GM12878 (cell line): ENCODE measurements at places on chromosomes 3 and 15. TPM values are rescaled to one million over a fixed set of nuclear protein-coding genes. Genes with fewer than 3 reads are reported as not detected.
A peak's percentile ranks its signal among the peaks of the same experiment; 100 is the strongest.

GRCh38 chr15:70319466-70319865, 221.7 kb upstream of the TLE3 start:
- peak overlapping the region; percentile 48 for H3K27ac ChIP-seq
- peaks cover 44% of the 10 kb centered on the region for H3K4me1 ChIP-seq
- H3K4me3 ChIP-seq = peak overlapping the region; percentile 9; the same call in 1 of the 2 replicates

ADPRH gene
- 24.9 and 26.0 TPM in 2 replicates for total RNA-seq

- H3K27ac ChIP-seq = no peak overlapping the region
- H3K4me3 ChIP-seq = no peak overlapping the region
- no peaks in the 10 kb centered on the region for H3K4me1 ChIP-seq
- no peak for DNase-seq
Measured at GRCh38 chr15:26711445-26711844, 61.4 kb downstream of the GABRB3 start.

GRCh38 chr3:165336786-165337185, 140.6 kb upstream of the SLITRK3 start:
- H3K4me1 ChIP-seq = no peaks in the 10 kb centered on the region
- no peaks in the 10 kb centered on the region for H3K36me3 ChIP-seq
- H3K4me3 ChIP-seq = no peak overlapping the region
- no peak for DNase-seq

GRCh38 chr3:38367779-38368178, 21.2 kb downstream of the XYLB start:
- no peak for DNase-seq
- H3K27me3 ChIP-seq = no peaks in the 10 kb centered on the region
- no peak overlapping the region for H3K27ac ChIP-seq
- no peaks in the 10 kb centered on the region for H3K4me1 ChIP-seq
- no peaks in the 10 kb centered on the region; the same call in 1 of the 2 replicates for H3K36me3 ChIP-seq

GRCh38 chr15:48145923-48146322, 25.1 kb downstream of the SLC24A5 start:
- H3K36me3 ChIP-seq = no peaks in the 10 kb centered on the region
- no peak overlapping the region for H3K27ac ChIP-seq
- no peak overlapping the region for H3K4me3 ChIP-seq
- no peaks in the 10 kb centered on the region for H3K27me3 ChIP-seq
- DNase-seq = no peak

LXN gene
- total RNA-seq = 9.3 and 10.7 TPM in 2 replicates

- H3K27me3 ChIP-seq = no peaks in the 10 kb centered on the region
- H3K4me1 ChIP-seq = no peaks in the 10 kb centered on the region
- no peak for DNase-seq
- no peaks in the 10 kb centered on the region for H3K36me3 ChIP-seq
- H3K4me3 ChIP-seq = no peak overlapping the region
Measured at GRCh38 chr3:55559500-55560423, 72.7 kb upstream of the WNT5A start.

CGNL1 gene
- total RNA-seq = 0.08 and 0.10 TPM in 2 replicates

GRCh38 chr3:129441215-129441614, 1.2 kb downstream of the IFT122 start:
- no peaks in the 10 kb centered on the region for H3K36me3 ChIP-seq
- peak overlapping the region; percentile 76 for H3K4me3 ChIP-seq
- no peaks in the 10 kb centered on the region for H3K27me3 ChIP-seq
- no peak for DNase-seq

- no peaks in the 10 kb centered on the region for H3K27me3 ChIP-seq
- no peak for DNase-seq
- H3K4me3 ChIP-seq = no peak overlapping the region
Measured at GRCh38 chr3:31092748-31093589, 198.5 kb upstream of the GADL1 start.

SERINC4 gene
- 0.13 and 0.15 TPM in 2 replicates for total RNA-seq

- H3K27ac ChIP-seq = no peak overlapping the region
- H3K27me3 ChIP-seq = no peaks in the 10 kb centered on the region
- H3K4me1 ChIP-seq = no peaks in the 10 kb centered on the region
- no peaks in the 10 kb centered on the region for H3K36me3 ChIP-seq
- no peak for DNase-seq
Measured at GRCh38 chr3:55895897-55896566, 408.9 kb upstream of the WNT5A start.

DNA sequence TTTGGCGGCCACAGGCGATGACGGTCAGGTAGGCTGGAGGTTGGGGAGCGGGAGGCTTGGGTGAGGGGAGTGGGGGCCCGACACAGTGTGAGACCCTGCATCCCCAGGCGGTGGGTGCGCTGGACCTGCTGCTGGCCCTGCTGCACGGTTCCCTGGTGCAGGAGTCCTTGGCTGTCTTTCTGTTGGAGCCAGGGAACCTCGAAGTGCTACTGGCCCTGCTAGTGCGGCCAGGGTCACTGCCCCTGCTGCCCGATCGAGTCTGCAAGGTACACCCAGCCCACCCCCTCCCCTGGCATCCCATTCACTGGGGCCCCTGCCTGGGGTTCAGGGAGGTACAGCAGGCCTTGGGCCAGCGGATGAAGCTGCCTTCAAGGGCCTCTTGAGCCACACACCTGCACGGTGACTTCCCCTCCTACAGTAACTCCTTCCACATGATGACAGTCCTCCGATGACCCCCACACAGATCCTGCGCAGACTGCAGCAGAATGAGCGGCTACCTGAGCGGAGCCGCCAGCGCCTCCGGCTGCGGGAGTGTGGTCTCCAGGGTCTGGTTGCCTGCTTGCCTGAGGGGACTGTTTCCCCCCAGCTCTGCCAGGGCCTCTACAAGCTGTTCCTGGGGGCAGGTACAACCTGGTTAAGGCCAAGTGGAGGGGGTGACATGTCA, 19.5 kb downstream of the NBEAL2 start:
- no peak overlapping the region for H3K27ac ChIP-seq
- no peaks in the 10 kb centered on the region for H3K27me3 ChIP-seq
- peaks cover 46% of the 10 kb centered on the region for H3K36me3 ChIP-seq
- DNase-seq = no peak
- no peaks in the 10 kb centered on the region for H3K4me1 ChIP-seq

- H3K27ac ChIP-seq = no peak overlapping the region
- no peaks in the 10 kb centered on the region for H3K4me1 ChIP-seq
- H3K36me3 ChIP-seq = no peaks in the 10 kb centered on the region
Measured at GRCh38 chr3:44674211-44674610, 25.7 kb downstream of the ZNF35 start.

- H3K36me3 ChIP-seq = no peaks in the 10 kb centered on the region
- no peaks in the 10 kb centered on the region for H3K27me3 ChIP-seq
- no peak overlapping the region for H3K4me3 ChIP-seq
Measured at GRCh38 chr15:97470417-97470816, 490.1 kb upstream of the ARRDC4 start.

NR2E3 gene
- total RNA-seq = not detected in 2 replicates

WDR49 gene
- 0.15 TPM in 1 of 2 replicates, not detected in the other for total RNA-seq

SLC22A13 gene
- total RNA-seq = 0.13 TPM in 1 of 2 replicates, not detected in the other

CHRD gene
- 0.32 TPM in 1 of 2 replicates, not detected in the other for total RNA-seq

DNA sequence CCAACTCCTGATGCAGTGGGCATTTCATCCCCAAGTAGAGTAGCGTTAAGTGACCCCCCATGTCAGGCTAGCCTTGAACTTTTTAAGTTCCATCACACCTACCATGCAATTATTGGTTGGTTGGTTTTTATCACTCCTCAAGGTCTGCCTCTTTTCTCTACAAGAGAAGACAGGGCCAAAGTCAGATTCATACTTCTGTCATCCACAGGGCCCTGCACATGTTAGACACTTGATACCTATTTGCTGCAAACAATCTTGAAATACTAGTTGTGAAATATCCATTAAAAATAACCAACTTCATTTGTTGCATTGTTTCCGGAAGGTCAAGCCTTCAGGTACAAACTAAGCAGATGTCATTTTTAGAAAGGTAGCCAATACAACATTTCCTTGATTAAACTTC, 1.2 kb downstream of the CMSS1 start:
- peak overlapping the region; percentile 75 for H3K4me3 ChIP-seq
- peaks cover 4% of the 10 kb centered on the region; the same call in 1 of the 2 replicates for H3K36me3 ChIP-seq
- DNase-seq = no peak
- H3K4me1 ChIP-seq = no peaks in the 10 kb centered on the region
- no peaks in the 10 kb centered on the region for H3K27me3 ChIP-seq

- no peaks in the 10 kb centered on the region for H3K36me3 ChIP-seq
- no peak overlapping the region for H3K27ac ChIP-seq
- H3K27me3 ChIP-seq = no peaks in the 10 kb centered on the region
- DNase-seq = no peak
- no peaks in the 10 kb centered on the region for H3K4me1 ChIP-seq
- H3K4me3 ChIP-seq = no peak overlapping the region
Measured at GRCh38 chr3:147521646-147522045, 112.5 kb downstream of the ZIC1 start.

DNA sequence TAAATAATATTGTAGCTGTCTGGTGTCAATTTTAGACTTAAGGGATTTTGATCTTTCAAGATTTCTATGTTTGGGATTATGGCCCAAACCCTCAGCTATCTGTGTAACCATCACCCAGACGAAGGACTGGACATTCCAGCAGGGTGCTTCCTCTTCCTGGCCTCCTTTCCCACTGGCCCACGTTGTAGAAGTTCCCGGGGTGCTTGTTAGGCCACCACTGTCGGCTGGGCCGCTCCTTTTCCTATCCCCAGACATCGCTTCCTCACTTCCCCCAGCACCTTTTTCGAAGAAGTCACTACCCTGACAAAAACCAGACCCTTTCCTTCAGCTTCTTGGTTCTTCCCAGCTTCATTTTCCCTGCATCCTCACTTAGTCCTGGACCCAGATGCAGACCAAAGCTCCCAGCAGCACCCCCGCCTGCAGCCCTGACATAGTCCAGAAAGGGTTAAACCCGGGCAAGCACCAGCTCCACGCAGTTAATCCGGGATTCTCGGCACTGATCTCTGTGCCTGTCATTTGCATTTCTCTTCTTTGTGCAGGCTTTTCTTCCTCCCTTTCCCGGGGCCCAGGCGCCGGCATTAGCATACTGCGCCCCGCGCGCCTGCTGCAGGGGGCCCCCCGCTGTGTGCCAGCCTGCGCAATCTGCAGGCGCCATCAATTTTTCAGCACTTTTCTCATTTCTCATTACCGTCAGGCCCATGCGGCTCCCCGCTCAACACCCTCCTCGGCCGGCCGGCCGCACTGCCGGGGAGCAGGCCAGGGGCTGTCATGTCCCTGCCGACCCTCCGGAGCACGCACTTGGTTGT, 90.6 kb downstream of the ZNF621 start:
- H3K4me3 ChIP-seq = no peak overlapping the region
- peaks cover 5% of the 10 kb centered on the region for H3K27me3 ChIP-seq
- DNase-seq = no peak
- no peaks in the 10 kb centered on the region for H3K36me3 ChIP-seq

RABL3 gene
- total RNA-seq = 22.2 and 23.3 TPM in 2 replicates

TMEM207 gene
- not detected in 2 replicates for total RNA-seq

GRCh38 chr15:73225358-73226015, 143.3 kb downstream of the HCN4 start:
- no peaks in the 10 kb centered on the region for H3K4me1 ChIP-seq
- DNase-seq = no peak
- H3K27ac ChIP-seq = no peak overlapping the region
- no peaks in the 10 kb centered on the region for H3K36me3 ChIP-seq
- H3K4me3 ChIP-seq = no peak overlapping the region

DNA sequence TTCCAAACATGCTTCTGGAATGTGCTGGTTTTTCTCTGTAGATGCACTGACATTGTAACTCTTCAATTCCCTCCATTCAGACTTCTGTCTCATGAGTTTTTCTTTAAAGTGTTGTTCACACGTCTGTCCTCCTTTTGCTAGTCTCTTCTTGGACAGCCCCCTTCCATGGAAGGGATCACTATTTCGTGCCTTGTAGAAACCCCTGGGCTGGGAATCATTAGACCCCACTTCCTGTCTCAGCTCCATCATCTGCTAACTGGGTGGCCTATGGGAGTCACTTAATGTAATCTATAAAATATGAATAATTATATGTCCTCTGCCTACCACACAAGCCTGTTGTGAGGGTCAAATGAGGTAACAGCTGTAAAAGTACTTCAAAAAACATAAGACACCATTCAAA, 110.6 kb downstream of the THSD4 start:
- no peak overlapping the region for H3K27ac ChIP-seq
- H3K4me3 ChIP-seq = no peak overlapping the region
- no peak for DNase-seq
- H3K36me3 ChIP-seq = no peaks in the 10 kb centered on the region
- H3K4me1 ChIP-seq = no peaks in the 10 kb centered on the region

DNA sequence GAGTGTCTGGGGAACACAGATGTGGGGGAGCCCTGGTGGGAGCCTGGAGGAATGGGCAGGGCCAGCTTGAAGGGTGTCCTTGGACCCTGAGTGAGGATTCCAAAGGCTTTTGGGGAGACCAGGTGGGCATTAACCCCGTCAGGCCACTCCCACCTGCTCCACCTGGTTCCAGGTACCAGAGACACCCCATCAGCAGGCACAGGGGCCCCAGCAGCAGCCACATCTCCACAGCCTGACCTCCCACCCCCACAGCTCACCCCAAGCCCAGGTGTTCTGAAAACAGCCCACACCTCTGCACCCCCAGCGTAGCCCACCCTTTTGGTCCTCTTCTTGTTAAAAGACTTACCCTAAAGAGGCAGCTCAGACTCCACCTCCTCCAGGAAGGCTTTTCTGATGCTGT, 102.1 kb upstream of the PRR20G start:
- no peak overlapping the region for H3K27ac ChIP-seq
- H3K27me3 ChIP-seq = peaks cover 2% of the 10 kb centered on the region
- H3K4me3 ChIP-seq = no peak overlapping the region
- H3K36me3 ChIP-seq = no peaks in the 10 kb centered on the region
- DNase-seq = no peak
- H3K4me1 ChIP-seq = no peaks in the 10 kb centered on the region

DNA sequence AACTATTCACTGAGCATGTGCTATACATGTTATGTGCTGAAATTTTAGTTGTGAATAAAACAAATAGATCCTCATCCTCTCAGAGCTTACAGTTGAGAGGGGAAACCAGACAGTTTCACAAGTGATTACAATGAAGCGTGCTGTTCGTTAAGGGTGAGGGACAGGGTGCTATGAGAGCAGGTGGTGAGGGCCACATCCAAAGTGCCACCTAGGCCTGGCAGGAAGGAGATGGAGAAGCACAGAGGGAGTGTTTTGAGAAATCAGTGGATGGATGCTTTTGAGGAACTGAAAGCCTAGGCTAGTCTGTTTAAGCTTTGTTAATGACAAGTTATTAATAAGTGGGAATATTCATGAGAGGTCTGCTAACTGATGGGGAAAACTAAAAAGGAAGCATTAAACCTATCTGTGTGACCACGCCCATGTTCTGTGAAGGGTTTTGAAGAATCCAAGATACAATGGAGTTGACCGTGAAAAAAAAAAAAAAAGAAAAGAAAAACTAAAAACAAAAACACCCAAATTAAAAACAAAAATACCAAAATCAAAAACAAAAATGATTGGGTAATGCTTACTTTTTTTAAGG, 7.3 kb downstream of the MCTP2 start:
- H3K36me3 ChIP-seq = no peaks in the 10 kb centered on the region
- H3K4me1 ChIP-seq = 0 out of 2 replicates have a peak, but pooled peaks cover 5% of the 10 kb centered on the region
- H3K27me3 ChIP-seq = no peaks in the 10 kb centered on the region
- no peak overlapping the region for H3K27ac ChIP-seq

DNA sequence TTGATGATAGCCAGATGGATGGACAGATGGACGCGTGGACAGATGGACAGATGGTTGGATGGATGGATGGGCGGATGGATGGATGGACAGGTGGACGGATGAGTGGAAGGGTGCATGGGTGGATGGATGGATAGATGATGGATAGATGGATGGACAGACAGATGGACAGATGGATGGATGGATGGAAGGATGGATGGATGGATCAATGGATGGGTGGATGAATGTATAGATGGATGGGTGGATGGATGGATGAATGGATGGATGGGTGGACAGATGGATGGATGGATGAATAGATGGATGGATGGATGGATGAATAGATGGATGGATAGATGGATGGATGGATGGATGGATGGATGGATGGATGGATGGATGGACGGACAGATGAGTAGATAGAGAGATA, 40.9 kb downstream of the GABRB3 start:
- no peaks in the 10 kb centered on the region for H3K36me3 ChIP-seq
- no peaks in the 10 kb centered on the region for H3K4me1 ChIP-seq
- no peak for DNase-seq
- H3K27me3 ChIP-seq = no peaks in the 10 kb centered on the region
- H3K4me3 ChIP-seq = no peak overlapping the region

ARPP19 gene
- 161 and 167 TPM in 2 replicates for total RNA-seq
